ENCODE measurements at places on chromosomes 1 and 21.

- no peak for DNase-seq
Measured at GRCh38 chr1:200972985-200973742, 50.4 kb downstream of the KIF21B start.

- no peak for DNase-seq
Measured at GRCh38 chr1:6241107-6241886, 2.7 kb upstream of the HES3 start.

- no peak for DNase-seq
Measured at GRCh38 chr1:153386500-153386901, 4.4 kb downstream of the S100A8 start.

- no peak for DNase-seq
Measured at GRCh38 chr1:60903591-60903990, 178.8 kb upstream of the NFIA start.

- no peak for DNase-seq
Measured at GRCh38 chr1:230230948-230231773, 164.1 kb downstream of the GALNT2 start.

- peak; percentile 31 for DNase-seq
Measured at GRCh38 chr1:182739545-182739944, 50.0 kb upstream of the NPL start.

DNA sequence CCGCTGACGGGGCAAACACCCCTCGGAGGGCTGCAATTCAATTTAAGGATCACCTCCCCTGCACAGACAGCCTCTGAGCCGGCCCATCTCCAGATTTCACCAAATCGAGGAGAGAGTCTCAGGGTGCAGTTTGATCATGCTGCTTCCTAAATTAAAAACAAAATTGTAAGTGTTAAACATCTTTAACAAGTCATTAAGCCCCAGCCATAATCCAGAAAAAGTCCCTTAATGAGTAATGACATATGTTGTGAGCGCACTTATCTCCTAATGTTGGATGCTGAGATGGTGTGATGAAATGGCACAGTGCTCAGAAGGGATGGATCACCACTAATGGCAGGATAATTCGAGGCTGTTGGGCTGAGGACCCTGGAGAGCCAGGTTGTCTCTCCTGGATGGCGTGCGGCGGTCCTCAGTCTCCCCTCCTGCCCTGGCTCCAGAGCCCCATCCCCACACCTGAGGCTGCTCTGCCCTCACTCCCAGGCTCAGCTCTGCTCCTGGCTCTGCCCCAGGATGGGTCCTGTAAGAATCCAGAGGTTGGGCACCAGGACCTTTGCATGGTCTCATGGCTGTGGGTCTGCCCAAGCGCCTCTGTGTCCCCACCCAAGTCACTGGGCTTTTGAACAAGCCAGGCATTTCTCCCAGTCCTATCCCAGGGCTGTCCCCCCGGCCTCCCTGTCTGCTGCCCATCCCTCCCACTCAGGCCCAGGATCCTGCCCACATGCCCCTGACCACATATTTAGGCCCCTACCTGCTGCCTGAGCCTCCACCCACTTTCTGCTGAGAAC is 224.4 kb upstream of the POU3F1 start:
- no peak for DNase-seq

- DNase-seq, result peak; percentile 28
Measured at GRCh38 chr1:27724961-27725373, 794 bp upstream of the FAM76A start.

DNA sequence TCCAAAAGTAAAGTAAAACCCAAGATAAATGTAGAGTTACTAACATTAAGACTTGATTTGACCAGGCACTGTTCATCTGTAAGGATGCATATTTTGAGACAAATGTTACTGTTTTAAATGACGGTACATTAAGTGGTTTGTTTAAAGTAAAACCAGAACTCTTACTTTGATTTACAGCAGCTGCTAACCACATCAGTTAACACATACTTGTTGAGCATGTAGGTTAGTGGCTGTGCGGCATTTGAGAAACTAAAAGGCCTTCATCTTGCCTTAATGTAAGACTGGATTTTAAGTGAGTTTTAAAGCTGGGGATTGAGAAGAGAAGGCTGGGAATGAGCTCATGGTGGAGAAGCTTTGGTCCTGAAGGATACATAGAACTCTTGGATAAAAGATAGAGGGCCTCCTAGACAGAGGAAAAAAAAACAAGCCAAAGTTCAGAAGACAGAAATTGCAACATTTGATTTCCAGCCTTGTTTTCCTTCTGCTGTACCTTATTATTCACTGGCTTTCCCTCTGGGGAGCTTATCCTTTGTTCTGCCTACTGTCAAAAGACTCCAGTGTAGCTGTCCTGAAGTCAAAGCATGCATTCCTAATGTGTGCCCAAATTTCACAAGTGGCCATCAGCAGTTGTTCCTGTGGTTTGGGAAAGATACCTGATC is 66.6 kb downstream of the MTR start:
- peak; percentile 34 for DNase-seq

DNA sequence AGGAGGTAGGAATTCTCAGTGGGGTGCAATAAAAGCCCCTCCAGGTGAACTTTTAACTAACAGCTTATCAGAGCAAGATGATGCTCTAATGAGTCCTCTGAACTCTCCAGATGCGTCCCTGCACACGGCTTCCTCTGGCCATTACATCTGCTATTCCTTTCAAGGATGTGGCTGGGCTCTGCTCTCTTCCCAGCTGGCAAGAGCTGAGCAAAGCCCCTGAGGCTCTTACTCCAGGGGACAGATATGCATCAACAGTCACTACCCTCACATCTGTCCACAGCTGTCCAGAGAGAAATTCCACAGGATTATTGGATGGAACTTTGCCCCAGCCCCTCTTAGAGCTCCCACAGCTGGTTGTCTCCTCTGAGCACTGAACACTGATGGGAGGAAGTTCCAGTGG is 267.8 kb downstream of the C1orf94 start:
- no peak for DNase-seq

All from choroid plexus epithelial cell (primary cell).